Inflammatory macrophage (primary cell): ENCODE measurements at places on chromosomes 11 and 22.

GRCh38 chr11:2928605-2929530, at the start of gene PHLDA2:
Gene PHLDA2 (minus strand): TSS chr11:2929420. CDS start chr11:2929364, 56 bp downstream.
- DNase-seq: peak; percentile 66

DNA sequence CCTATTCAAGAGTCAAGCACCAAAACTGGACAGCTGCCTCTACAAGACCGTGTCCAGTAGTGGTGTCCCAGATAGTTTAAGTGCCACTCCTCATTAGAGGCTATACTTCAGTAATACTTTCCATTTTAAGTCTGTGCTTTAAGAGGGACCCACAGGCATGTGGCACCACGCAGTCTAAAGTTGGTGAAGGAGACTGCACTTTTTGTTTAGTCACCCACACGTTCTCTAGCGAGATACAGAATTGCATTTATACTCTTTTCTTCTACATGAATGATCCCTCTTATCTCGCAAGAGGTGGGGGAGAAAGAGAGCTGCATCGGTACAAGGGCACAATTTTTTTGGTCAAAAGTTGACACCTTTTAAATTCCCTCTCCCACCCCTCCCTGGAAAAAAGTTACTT, 41.5 kb downstream of the DDX6 start:
- no peak for DNase-seq

GRCh38 chr11:126072801-126073594, 10.3 kb upstream of the CDON start:
- no peak for DNase-seq

- no peak for DNase-seq
Observed at GRCh38 chr22:43404673-43405385, 7.0 kb upstream of the MPPED1 start.

DNA sequence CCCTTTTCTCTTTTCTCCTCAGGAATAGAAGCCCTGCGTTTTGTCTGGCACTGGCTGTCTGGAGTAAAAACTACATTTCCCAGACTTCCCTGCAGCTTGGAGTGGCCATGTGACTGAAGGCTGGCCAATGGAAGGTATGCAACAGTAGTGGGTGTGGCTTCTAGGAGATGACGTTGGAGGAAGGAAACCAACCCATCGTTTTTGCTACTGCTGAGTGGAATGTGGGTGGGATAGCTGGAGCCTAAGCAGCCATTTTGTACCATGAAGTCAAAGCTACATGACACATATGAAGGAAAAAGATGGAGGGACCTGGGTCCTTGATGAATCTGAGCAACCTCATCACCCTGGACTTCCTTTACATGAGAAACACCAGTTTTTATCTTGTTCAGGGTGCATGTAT, 19.6 kb downstream of the FGF3 start:
- peak; percentile 22 for DNase-seq

- no peak for DNase-seq
Observed at GRCh38 chr11:8871962-8872361, 39.0 kb upstream of the AKIP1 start.

DNA sequence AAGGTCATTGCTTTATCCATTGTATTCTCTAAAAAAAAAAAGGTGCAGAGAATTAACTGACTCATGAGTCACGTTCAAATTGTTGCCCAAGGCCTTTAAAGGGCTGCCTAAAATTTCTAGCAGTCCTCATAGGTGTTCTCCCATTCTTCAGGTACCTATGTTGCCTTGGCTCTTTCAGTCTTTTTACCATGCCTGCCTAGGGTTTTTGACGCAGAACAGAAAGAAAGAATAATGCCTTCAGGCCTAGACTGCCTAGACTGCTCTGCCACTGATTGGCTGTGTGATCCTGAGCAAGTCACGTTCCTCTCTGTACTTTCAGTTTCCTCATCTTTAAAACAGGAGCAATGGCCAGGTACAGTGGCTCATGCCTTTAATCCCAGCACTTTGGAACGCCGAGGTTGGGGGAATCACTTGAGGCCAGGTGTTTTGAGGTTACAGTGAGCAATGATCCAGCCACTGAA, 21.5 kb downstream of the CTSC start:
- no peak for DNase-seq

- peak; percentile 61 for DNase-seq
Observed at GRCh38 chr11:10640308-10640707, 53.2 kb downstream of the IRAG1 start.

DNA sequence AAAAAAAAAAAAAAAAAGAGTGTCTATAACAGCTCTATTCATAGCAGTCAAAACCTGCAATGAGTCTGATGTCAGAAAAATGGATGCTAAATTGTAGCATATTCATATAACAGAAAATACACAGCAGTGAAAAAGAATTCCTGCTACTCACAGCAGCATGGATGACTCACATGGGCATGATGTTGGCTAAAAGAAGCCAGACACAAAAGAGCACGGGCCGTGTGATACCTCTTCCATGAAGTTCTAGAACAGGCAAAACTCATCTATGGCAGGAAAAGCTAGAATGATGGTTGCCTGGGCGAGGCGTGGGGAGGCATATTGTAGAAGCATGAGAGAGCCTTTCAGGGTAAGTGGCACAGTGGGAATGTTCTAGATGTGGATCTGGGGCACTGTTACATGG, 18.9 kb downstream of the PLAAT3 start:
- DNase-seq: no peak

DNA sequence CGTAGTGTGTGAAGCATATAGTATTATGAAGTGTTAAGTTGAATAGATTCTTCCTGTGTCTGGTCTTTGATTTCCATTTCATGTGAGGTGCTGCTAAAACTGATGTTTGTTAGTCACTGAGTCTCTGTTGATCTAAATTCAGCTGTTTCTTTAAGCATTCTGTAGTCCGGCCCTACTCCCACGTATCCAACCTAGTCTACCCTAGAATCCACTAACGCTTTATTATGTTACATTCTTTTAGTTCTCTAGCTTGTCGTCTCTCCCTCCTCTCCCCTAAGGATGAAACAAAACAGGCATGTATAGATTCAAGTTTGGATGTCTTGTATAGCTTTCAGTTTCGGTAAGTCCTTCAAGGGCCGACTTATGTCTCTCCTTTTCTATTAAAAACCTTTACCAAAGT, 4.1 kb downstream of the WEE1 start:
- no peak for DNase-seq

GRCh38 chr11:278001-278951, at the start of gene NLRP6:
Gene NLRP6 (plus strand): TSS chr11:278407. CDS start chr11:278570, 163 bp downstream.
- DNase-seq: no peak

DNA sequence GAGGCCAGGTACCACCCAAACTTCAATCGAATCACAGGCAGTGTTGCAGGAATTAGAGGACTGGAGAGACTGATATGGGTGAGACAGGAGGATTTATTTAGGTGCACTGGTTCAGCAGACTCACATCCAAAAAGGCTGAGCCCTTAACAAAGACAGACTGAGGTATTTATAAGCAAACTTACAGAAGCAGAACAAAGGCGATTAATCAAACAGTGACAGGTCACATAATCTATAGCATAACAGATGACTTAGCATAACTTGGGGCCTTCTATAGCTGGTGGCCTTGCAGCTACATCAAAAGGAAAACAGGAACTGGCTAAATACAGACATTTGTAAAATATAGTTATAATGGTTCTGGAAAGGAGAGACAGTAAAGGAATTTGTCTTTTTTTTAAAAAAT, 2.1 kb downstream of the APOBEC3B start:
- no peak for DNase-seq

DNA sequence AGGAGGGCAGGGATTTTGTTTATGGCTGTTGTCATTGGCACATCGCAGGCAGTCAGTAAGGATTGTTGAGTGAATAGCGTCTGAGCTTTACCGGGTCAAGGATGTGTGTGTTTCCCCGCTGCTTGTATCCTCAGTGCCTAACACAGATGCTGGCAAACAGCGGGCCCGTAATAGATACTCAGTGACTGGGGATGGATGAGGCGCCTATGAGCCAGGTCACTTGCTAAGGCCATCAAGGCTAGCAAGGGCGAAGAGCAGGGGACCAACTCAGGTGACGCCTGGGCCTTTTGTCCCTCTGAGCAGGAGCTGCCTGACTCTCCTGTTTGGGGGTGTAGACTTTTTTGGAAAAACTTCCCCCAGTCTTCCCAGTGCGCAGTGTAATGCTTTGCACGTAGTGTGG, 118.1 kb downstream of the HIPK3 start:
- no peak for DNase-seq

DNA sequence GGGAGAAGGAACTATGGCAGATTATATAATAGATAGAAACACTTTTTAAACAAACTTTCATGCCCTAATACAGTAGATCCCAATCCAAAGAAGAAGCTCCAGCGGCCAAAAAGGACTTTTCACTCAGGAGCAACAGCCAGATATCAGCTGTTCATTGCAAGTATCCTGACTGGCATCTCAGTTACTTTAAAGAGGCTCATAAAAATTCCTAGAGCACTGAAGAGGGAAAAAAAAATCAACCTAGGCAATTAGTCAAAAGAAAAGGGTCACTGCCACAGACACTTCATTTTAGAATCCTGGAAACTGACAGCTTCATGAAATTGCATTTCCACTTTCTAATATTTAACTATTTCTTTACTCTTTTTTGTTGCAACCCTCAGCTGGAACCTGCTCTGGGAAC, 170.6 kb upstream of the SOX6 start:
- no peak for DNase-seq

DNA sequence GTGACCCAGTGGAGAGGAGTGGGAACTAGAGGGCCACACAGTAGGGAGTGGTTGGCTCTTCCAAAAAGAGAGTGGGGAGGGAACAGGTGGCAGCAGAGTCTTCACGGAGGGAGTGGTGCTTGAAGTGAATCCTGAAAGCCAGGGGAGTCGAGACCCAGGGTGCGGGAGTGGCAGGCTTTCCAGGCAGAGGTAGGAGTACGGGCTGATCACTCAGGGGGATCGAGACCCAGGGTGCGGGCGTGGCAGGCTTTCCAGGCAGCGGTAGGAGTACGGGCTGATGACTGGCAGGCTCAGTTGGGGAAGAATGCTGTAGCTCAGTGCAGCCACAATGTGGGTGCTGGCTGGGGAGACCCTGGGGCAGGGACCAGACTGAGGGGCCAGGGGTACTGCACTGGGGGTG, 148.2 kb downstream of the TBC1D22A start:
- no peak for DNase-seq

- DNase-seq: no peak
Observed at GRCh38 chr22:45880716-45881523, 96.0 kb downstream of the WNT7B start.

DNA sequence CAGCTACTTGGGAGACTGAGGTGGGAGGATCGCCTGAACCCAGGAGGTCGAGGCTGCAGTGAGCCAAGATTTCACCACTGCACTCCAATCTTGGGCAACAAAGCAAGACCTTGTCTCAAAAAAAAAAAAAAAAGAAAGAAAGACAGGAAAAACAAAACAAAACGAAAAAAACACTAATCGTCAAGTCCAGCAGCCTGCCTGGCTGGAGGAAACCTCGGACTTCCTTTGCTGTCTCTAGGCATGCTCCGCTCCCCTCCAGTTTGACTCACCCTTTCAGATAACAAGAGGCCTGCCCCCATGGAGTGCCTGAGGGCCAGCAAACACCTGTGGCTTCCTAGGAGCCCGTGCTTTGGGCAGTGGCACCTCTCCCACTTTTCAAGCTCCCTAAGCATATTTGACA, 28.8 kb upstream of the CHKA start:
- DNase-seq: no peak

DNA sequence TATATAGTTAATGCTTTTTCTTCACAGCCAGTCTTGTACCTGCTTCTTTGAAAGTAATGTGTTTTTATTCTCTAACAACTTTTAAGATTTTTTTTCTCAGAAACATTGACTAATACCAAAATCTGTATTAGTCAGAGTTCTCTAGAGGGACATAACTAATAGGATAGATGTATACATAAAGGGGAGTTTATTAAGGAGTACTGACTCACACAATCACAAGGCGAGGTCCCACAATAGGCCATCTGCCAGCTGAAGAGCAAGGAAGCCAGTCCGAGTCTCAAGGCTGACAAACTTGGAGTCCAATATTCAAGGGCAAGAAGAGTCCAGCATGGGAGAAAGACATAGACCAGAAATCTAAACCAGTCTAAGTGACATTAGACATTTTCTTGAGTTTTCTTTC, 140.0 kb downstream of the RAB38 start:
- DNase-seq: no peak

DNA sequence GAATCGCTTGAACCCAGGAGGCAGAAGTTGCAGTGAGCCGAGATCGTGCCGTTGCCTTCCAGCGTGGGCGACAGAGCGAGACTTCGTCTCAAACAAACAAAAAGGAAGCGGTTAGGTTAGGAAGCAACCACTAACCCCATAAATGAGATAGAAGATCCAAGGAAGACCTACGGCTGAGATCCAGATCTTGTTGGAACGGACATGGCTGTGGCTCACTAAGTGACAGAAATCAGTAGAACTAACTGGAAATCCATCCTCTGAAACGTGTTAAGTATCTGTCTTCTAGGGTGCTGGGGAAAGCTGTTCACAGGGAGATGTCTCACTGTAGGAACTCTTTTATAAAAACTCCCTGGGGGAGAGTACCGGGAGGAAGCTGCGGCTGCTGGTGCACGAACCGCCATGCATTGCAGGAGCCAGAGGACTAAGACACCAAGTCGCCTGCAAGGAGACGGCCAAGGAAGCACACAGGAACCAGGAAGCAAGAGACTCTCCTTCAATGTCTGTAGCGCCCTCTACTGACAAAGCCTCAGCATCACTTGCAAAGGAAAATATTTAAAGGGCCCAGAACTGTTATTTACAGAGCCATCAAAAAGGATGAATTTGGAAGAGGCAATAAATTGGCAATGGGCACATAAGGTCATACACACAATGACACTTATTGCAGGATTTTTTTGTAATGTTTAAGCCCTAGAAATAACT, 16.9 kb upstream of the SPTY2D1 start:
- peak; percentile 74 for DNase-seq

GRCh38 chr22:24039046-24039445, 27.9 kb downstream of the CABIN1 start:
- no peak for DNase-seq

DNA sequence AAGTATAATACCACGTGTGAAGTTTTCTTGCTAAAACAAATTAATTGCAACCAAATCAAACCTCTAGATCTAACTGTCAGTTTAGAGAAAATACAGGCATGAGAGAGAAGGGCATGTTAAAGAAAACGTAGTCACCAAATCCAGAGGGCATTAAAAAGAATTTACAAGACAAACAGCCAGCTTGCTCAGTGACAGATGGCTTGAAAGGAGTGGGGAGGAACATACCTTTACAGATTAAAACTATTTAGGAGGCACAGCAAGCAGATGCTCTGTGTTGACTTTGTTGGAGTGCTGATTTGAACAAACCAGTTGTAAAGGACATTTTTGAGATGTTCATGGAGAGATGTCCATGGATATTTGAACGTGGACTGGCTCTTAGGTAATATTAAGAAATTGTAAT, 96.9 kb downstream of the ATXN10 start:
- DNase-seq: no peak

GRCh38 chr22:44037519-44038375, 13.6 kb downstream of the PARVB start:
- DNase-seq: no peak

DNA sequence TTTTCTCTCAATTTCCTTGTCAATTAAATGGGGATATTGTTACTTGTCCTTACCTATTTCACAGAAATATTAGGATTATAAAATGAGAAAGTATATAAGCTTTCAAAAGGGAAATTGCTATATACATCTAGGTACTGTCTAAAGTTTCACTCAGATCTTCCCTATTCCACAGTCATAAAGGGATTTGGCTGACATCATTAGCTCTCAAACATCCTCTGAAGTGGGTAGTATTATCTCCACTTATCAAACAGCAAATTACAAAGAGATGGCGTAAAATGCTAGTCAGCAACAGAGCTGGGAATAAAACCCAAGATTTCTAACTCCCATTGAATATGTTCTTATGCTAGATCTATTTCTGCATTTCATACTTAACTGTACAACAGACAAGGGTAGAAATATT, 50.9 kb downstream of the SLC25A17 start:
- no peak for DNase-seq
